Tracheal epithelial cell (primary cell): ENCODE measurements at places on chromosomes 6 and 20. TPM values are rescaled to one million over a fixed set of nuclear protein-coding genes. Genes with fewer than 3 reads are reported as not detected.

SPDEF gene
- 3.8 and 8.7 TPM in 2 replicates for total RNA-seq

DEFB132 gene
- not detected in 2 replicates for total RNA-seq

TNXB gene
- 0.43 and 0.48 TPM in 2 replicates for total RNA-seq

CYP24A1 gene
- 15.2 and 17.5 TPM in 2 replicates for total RNA-seq

OR2J2 gene
- total RNA-seq: not detected in 2 replicates

NFATC2 gene
- under 0.01 and 0.24 TPM in 2 replicates for total RNA-seq
